ENCODE measurements at places on chromosomes 1 and 21. TPM values are rescaled to one million over a fixed set of nuclear protein-coding genes. Genes with fewer than 3 reads are reported as not detected.

Gene KRTAP11-1
- not detected for total RNA-seq

Gene LCE3C
- total RNA-seq = not detected

Gene MRPL24
- total RNA-seq = 17.0 TPM

Gene RPTN
- total RNA-seq = not detected

Gene TLR5
- total RNA-seq = 3.9 TPM

Gene CEP350
- total RNA-seq = 37.8 TPM

Gene SCCPDH
- total RNA-seq = 8.6 TPM

Gene BCL10
- 3.7 TPM for total RNA-seq

Gene SPRR5
- not detected for total RNA-seq

Gene TMEM269
- not detected for total RNA-seq

Gene FCRL1
- total RNA-seq = not detected

Gene OR10K2
- not detected for total RNA-seq

Gene NUP210L
- total RNA-seq = not detected

Gene TMEM51
- not detected for total RNA-seq

Measured in ascending aorta (tissue), 2 donors.